ENCODE measurements at places on chromosomes 5 and 9.

DNA sequence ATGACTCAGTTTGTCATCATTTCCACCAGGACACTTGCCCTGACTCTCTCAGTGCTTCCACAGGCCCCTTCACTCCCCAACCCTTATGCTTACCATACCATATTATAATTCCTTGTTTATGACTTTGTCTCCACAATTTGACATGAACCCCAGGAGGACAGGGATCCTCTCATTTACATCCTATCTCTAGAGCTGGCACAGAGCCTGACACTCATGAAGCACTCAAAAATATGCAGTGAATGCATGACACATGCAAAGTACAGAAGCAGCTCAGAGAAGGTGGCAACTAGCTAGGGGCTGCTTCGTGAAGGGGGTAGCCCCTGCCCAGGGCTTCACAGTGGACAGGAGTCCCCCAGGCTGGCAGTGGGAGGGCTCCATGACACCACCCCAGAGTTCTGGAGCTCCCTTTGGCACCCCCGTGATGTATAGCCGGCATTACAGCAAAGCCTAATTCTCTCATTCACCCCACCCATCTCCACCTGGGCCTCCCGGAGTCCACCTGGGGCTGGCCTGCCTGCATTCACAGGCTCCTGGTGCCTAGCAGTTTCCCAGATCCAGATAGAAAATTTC lies 112.0 kb upstream of the SPOCK1 start:
- DNase-seq = peak; percentile 40

DNA sequence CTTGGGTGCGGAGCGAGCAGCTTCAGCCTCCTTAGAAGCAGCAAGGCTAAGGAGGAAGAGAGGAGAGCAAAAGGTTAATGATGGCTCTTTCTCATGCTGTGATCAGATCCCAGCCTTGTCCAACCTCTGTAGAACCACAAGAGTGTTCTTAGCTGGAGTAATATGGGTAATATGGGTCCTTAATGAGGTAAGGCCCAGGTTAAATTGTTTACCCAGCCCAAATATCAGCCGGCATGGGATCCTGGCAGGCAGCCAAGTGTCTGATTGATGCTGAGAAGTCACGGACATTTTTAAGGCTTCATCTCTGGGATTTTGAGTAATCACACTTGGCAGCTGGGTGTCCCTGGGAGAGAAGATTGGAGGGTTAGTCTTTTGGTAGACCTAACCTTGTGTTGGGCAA lies 32.3 kb downstream of the GLRA1 start:
- DNase-seq = no peak

DNA sequence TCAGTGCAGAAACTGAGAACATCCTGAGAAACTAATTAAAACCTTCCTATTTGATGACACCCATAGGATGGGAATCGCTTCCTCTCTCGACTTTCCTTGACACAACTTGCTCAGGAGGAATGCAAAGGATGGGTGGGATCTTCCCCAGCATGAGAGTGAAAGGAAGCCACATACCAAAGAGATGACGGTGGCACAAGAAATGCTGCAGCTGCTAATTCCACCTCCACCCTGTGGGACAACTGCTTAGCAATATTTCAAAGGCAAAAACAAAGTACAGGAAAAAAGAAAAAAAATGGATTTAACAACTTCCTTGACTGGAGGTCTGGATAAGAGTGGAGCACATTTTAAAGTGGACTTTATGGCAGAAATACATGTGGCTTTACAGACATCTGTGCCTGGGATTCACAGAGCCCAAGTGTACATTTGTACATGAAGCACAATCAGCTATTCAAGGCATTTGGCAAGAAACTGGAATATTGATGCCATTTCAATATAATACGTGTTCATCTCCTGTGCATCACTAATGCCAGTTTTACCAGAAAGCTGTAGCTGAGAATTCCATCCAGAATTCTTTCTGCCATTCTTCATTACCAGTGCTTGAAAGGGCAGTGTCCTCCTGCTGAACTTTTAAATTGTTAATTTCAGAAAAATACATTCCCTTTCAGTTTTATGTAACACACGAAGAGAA lies 359.2 kb upstream of the ACTBL2 start:
- DNase-seq = no peak

DNA sequence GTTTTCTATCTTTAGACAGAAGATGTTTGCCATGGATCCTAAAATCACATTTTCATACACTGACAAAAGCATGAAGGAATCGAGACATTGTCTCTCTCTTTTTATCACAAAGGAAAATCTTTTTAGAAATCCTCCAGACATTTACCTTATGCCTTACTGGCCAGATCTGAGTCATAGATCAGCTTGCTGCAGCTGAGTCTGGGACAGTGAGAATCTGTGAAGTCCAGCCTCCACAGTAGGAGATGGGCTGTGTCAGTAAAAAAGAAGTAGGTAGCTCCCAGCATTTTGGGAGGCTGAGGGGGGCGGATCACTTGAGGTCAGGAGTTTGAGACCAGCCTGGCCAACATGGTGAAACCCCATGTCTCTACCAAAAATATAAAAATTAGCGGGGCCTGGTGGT lies 333.4 kb upstream of the ZNF462 start:
- DNase-seq = no peak

DNA sequence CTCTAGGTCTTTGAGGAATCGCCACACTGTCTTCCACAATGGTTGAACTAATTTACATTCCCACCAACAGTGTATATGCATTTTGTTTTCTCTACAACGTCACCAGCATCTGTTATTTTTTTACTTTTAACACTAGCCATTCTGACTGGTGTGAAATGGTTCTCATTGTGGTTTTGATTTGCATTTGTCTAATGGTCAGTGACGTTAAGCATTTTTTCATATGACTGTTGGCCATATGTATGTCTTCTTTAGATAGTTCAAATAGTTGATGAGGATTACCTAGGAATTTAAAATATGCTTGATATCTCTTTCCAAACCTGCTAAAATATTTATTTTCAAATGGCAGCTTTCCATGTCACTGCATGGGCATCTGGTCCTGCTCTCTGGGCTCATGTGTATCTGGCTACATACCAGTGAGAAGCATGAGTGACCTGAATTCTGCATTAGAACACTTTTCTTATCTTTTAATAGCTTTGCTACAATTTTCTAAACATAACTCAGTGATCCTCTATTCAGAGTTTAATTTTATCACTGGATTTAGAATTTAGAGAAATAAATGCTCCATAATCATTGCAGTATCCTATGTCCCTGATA lies 95.8 kb upstream of the ADAMTS16 start:
- no peak for DNase-seq

DNA sequence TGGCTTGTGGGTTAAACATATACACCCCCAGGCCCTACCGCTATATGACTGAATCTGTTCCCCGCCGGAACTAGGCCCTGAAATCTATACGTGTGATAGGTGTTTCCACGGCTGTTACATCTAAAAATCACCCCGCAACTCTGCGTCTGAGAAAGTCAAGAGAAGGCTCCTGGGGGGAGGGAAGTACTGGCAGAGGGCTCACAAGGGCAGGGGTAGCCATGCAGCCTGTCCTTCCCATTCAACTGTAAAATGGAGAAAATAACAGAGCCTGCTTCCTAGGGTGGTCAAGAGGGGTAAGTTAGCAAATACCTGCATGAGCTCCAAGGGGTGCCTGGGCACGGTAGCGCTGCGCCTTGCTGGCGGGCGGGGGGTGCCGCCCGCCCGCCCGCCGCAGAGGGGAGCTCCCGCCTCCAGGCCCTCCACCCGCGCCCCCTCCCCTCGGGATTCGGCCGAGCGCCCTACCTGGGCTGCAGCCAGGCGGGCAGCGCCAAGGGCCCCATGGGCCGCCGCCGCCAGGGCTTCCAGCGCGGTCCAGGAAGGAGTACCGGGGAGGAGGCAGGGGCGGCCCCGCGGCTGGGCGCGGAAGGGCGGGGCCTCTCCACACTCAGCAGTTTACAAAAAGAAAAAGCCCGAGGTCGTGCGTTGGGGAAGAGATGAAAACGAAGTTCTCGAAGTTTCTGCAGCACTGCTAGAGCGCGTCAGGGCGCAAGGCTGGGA lies at the start of gene HACD4:
HACD4 (minus strand) TSS at position 550 of the 717 bp plus-strand sequence; CDS start at position 500, 50 bp downstream.
- DNase-seq = peak; percentile 84

DNA sequence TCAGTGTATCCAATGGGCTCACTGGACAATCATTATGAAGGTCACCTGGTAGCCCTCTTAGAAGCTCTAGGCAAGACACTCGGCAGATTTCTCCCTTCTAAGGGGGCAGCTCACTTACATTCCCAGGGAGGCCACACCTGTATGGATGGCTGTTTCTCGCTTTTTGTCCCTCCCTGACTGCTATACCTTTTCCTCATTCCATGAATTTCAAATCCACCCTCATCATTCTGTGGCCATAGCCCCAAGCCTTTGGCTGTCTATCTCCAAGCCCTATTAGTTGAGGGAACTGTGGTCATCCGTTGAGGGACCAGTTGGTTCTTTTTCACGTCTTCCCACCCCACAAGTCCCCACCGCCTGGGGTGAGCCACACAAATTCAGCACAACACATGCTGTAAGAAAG lies 85.0 kb upstream of the RARS1 start:
- DNase-seq = peak; percentile 17

DNA sequence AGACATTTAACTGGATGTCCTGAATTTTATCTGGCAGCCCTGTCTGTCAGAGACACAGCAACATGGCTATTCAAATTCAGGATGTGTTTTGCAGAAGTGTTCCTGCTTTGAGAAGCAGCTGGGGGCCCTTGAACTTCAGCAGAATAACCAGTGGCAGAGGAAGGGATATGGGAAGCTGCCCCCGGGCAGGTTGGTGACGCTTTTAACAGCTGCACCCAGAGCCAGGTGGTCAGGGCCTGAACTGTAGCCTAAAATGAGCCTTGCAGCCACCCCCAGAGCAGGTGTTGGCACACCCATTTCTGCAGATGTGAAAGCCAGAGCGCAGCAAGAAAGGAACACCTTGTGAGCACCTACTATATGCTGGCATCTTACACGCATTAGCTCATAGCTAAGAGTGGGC lies 128.7 kb upstream of the BOD1 start:
- DNase-seq = no peak

GRCh38 chr9:113876151-113876992 lies at the start of gene ZNF618:
ZNF618 (plus strand) TSS chr9:113876309; CDS start chr9:113876381, 72 bp downstream.
- DNase-seq = peak; percentile 67

- no peak for DNase-seq
Measured at GRCh38 chr5:157253547-157253946, 12.4 kb upstream of the CYFIP2 start.
